ENCODE measurements at places on chromosomes 5 and 9.

- no peak for DNase-seq
These were observed 41.3 kb upstream of the LPCAT1 start for GRCh38 chr5:1564824-1565736.

DNA sequence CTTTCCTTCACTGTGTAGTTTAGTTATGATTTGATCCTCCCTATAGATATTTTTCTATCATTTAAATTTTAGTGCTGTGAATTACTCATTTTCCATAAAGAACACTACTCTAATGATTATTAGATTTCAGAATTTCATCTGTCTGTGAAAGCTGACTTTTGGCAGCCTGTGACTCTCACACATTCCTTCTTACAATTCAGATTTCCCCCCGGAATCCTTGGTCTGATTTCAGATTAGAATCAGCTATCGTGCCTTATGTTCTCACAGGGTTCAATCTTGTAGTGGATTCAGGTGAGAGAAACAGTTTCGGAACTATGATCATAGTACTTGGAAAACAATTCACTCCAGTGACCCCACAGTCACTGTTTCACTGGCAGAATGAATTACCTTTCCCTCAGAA, 26.2 kb downstream of the ZNF474 start:
- no peak for DNase-seq

DNA sequence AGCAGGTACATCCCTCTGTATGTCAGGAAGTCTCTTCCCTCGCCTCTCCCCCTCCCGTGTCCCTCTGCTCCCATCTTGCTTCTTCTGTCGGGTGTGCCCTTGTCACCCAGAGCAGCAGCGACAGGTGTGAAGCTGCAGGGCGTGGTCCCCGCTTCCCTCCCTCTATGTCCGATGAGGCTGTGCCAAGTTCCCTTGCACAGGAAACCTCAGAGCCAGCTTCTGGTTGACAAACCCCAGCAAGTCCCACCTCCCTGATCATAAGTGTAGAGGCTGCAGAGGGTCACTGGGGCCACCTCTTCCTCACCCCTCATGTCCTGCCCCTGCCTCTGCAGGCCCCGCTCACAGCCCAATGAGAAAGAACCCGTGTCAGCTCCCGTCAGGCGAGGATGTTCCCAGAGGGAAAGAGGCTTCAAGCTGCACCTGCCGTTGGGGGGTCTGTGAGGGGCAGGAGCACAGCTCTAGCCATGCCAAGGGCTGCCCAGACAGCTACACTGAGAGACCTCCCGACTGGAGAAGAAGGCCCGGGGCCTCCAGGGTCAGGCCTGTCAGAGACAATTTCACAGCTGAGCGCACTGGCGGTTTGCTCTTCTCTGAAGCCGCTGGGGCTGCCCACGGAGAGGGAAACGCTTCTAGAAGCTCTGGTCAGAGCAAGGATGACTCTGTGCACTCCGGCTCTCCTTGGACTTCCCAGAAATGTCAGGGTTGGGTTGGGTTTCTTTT, 73.3 kb downstream of the AK8 start:
- no peak for DNase-seq

DNA sequence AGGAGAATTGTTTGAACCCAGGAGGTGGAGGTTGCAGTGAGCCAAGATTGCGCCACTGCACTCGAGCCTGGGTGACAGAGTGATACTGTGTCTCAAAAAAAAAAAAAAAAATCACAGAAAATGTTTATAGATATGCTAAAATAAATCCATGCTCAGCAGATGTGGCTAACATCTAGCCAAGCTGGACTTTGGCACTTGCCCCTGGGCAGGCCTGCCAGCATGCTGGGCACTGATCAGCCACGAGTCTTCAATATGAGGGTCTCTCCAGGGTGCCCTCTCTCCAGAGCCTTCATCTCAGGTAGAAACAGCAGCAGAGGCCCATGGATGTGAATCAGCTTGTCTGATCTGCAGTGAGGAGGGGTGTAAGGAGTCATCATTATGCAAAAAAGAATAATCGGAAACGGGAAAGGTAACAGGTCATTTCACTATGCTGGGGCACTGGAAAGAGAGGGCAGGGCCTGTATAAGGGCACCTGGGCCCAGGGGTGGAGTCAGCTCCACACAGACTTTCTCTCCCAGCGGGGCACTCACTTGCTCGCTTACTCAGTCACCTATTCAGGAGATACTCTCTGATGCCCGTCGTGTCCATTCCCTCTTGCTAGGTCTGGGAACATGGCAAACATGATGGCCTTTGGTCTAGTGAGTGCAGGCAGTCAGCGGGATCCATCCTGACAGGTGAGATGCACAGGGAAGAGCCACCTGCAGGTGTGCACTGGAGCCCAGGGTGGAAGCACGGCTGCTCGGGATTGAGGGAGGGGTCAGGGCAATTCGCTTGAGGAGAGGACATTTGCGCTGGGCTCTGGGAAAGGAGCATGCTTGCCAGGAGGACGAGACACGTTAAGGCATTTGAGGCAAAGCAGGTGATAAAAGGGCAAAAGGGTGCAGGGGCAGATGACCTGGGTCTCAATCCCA, 17.1 kb downstream of the RNF44 start:
- DNase-seq = no peak

- peak; percentile 54 for DNase-seq
These were observed 223.4 kb upstream of the PRR16 start for GRCh38 chr5:120240706-120241105.

- DNase-seq = no peak
These were observed 2.2 kb downstream of the ADAMTS6 start for GRCh38 chr5:65479527-65479926.

DNA sequence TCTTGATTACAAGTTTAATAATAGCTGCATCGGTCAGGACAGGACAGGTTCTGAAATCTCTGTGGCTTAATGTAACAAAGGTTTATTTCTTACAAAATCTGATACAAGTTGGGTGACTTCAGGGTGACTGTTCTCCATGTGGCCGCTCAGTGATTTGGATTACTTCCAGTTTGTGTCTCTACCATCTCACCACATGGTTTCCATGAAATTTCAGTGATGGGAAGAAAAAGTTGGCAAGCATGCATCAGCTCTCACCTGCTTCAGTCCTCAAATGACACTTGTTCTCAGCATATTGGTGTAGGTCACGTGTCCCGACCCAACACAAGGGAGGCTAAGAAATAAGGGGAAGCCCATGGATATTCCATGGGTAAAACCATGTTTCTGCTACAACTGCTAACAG, 7.8 kb upstream of the TMEM268 start:
- no peak for DNase-seq

DNA sequence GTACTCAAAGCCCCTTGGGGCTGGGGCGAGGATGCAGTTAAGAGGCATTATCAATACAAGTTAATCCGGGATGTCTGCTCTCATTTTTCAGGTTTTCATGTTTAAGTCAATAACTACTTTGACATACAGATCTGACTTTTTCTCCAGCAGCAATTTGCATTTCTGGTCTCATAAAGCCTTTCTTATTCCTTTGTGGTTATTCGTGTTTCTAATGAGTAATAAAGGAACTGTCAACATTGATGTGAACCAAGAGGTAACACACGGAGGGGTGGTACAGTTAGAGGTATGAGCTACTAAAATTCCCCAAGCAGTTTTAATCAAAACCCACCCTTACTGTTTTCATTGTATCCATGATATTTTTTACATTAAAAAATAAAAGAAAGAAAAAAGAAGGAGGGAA, 138.0 kb upstream of the NFIB start:
- DNase-seq = no peak

GRCh38 chr5:120960510-120960909, 496.4 kb downstream of the PRR16 start:
- DNase-seq = no peak

DNA sequence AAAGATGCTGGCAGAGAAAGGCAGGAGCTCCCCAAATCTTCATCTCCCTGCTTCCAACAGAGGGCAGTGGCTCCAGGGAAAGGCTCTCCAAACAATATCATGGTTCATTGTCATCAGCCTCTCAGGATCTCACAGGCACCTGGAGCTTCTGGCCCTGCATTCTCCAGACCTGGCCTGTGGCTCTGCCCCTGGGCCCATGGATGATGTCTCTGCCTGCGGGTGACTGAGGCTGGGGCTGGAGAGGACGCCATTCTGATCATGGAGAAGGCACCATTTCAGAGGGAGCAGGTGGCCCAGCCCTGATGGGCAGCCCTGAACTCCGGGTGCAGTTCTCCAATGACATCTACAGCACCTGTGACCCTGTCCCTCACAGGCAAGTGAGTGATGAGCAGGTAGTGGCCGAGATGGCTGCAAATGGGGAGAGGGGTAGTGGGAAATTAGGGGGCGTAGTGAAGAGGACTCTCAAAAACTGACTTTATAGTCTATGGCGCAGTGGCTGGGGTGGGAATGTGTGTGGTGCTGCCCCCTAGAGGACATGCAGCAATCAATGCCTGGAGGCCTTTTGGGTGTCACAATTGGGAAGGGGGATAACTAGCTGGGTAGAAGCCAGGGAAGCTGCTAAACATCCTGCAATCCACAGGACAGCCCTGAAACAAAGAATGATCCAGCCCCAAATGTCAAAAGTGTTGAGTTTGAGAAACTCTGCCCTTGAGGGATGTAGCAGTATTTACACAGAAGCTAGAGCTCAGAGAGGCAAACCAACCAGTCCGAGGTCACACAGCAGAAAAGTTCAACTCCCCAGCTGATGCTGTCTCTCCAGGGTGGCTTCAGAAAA, 3.2 kb downstream of the SH3PXD2B start:
- peak; percentile 61 for DNase-seq

GRCh38 chr5:107456281-107456715, 214.4 kb downstream of the EFNA5 start:
- DNase-seq = no peak

DNA sequence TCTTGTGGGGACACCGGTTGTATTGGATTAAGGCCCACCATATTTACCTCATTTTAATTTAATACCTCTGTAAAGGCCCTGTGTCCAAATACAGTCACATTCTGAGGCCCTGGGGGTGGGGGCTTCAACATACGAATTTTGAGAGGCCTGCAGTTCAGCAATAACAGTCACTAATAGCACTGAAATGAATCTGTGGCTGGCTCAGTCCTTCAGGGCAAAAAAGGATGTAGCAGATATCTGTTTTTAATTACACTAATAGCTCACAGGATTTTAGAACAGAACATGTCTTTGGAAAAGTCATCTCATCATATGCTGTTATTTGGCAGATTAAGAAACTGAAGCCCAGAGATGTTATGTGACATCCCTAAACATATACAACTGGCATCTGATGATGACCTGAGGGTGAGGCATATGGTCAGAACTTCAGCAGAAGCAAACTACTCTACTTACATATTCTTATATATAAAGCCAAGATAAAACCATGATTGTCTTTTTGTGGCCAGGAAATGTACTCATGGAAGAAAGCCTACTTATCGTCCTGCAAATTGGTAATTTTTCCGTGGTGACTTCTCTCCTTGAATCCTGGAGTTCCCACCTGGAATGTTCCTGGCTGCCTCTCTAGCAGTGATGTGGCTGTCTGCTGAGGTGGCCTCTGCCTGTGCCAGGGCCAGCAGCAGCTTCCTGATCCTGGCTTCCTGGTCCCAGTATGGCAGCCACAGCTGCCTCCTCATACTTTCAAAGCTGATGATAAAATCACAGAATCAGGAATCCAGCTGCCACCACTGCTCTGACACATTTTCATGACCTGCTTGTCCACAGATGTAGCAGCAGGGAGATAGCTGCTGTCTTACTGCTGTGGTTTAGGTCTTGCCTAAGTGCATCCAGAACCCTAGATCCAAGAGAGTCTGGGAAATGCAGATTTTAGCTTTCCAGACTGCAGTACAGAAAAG, 72.1 kb upstream of the ANKRD55 start:
- DNase-seq = peak; percentile 62

DNA sequence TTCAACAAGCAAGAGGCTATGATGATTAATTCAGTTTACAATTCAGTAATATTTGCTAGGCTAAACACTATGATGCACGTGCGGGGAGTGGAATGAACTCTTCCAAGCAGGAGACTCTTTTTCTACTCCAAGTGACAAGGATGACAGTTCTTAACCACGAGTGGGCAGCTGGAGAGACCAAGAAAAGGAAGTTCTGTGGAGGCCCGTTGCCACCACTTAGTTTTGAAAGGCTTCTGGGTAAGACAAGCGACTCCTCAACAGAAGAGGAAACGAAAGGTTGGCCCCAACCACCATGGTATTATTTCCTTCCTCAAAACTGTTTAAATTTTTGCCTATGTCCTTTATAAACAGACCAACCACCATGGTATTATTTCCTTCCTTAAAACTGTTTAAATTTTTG, 2.8 kb downstream of the DCAF12 start:
- no peak for DNase-seq

GRCh38 chr5:79474367-79475151, 39.4 kb downstream of the HOMER1 start:
- DNase-seq = peak; percentile 48

DNA sequence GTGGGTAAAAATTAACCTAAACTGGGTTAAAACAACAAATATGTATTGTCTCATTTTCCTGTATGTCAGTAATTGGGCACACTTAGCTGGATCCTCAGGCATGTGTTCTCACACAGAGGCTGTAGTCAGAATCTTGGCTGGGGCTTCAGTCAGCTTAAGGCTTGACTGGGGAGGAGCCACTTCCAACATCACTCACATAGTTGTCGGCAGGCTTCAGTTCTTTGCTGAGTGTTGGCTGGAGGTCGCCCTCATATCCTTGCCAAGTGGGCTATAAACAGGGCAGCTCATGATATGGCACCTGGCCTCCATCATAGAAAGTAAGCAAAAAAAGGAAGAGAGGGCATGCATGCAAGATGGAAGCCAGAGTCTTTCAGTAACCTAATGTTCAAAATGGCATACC, 173.0 kb downstream of the GIN1 start:
- no peak for DNase-seq

GRCh38 chr5:131932235-131932634, 13.2 kb downstream of the MEIKIN start:
- DNase-seq = no peak

DNA sequence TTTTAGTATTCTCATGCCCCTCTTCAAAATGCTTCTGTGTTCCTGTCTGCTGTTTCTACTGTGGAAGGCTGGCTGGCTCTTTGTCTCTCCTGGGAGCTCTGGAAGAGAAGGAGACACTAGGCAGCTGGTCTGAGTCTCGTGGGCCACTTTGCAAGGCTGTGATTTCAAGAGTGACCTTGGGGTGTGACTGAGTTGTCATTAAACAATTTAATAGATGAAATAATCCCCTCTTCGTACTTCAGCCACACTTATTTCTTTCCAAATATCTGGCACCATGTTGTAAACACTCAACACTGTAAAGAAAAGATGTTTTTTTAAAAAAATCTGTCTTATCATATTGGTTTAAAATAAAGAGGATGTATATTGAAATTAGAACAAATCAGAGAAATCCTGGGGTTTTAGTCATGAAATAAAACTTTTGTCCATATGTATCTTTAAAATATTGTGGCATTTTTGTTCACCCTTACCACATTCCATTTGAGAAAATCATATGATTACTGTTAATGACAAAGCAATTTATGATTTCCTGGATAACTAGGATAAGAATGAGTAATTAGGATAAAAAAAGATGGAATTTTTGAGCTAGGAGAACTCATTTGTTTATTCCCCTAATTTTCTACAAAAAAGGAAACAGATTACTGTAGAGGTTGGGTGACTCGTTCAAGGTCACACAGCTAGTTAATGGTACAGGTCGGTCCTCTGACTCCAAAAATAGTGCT, 200.8 kb downstream of the MAT2B start:
- DNase-seq = peak; percentile 31
